ENCODE measurements at places on chromosomes 1 and 21. TPM values are rescaled to one million over a fixed set of nuclear protein-coding genes. Genes with fewer than 3 reads are reported as not detected.

The ANKRD35 gene
- not detected for total RNA-seq

The FOXO6 gene
- 0.96 TPM for total RNA-seq

The ACOT11 gene
- total RNA-seq, result 2.5 TPM

The LMX1A gene
- not detected for total RNA-seq

The PTPN14 gene
- total RNA-seq, result 12.1 TPM

The SLFNL1 gene
- total RNA-seq, result 0.02 TPM
